ENCODE measurements at places on chromosomes 7 and 10.

DNA sequence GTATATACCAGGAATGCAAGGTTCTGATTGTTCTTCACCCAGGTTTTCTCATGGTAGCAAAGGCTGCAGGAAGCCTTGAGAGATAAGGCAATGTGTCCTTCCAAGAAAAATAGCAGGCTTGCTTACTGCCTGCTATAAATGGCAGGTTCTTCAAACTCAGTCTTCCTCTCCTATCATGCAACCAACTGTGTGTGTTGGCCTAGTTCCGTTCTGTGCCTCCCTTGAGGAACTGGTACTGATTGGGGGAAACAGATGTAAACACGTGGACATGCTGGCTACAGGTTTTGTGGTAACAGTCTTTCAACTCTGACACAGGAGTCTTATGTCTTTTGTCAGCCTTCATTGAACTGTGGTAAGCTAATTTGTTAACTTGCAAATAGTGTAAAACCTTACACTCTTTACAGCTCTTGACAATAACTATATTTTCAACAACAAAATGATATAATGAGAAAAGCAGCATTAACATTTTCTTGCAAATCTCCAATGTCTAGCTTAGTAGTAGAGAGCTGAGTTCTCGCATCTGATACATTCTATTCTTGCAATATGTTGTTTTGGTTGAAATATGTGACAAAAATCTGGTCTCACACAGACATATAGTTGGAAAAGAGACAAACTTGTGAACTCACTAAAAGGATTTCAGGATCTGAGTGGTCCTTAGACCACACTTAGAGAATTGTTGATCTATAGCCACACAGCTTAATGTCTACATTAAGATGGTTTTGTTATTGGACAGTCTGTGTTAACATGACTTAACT lies 54.7 kb upstream of the LSM8 start:
- no peak for DNase-seq

- no peak for DNase-seq
Measured at GRCh38 chr10:7322623-7323022, 88.2 kb downstream of the SFMBT2 start.

DNA sequence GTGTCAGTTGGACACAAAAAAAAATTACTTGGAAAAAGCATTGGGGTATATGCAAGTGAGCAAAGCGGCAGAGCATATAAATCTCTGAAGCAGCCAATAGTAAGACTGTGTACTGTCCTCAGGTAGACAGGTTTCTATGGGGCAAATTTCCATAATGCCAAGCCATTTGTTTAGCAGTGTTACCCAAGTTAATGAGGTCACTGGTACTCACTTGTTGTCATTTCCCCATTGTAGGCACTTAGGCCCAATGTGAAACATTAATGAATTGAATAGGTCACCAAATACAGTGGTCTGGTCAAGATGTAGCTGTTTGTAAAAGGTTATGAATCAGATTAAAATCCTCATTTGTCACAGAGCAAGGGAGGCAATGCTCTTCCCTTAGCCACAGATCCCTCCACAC lies 27.5 kb downstream of the HOXA1 start:
- no peak for DNase-seq

DNA sequence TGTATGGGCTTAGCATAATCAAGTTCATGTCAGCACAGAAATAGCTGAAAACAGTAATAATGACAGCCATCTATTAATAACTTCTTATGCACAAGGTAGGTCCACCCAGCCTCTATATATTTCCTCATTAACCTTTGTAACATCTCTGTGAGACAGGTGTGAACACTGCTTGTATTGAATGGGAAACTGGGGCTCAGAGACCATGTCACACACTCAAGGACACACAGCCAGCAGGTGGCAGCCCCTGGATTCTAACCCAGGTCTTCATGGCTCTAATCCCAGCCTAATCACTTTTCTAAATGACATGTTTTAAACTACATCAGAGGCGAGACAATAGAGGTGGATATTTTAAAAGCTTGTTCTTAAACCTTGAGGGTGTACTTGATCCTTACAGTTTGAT lies 591.4 kb downstream of the PARD3 start:
- DNase-seq = no peak

DNA sequence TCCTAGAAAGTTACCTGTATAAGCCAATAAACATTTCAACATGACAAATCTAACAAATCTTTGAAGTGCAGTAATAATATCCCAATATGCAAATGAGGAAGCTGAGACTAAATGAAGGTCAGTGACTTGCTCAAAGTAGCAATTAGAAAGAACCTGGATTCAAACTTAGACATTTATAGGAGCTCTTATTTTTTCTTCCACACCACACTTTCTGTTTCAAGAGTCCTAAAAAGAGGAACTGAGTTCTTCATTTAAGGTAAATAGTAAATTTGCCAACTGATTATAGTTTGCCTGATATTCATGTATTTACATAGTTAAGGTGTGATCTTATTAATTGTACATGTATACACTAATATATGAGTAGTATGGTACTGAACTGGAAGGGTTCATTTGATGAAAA lies 44.0 kb downstream of the KLHDC10 start:
- DNase-seq = no peak

GRCh38 chr10:62059217-62059920 lies 157.9 kb downstream of the ARID5B start:
- DNase-seq = no peak

GRCh38 chr10:19247843-19248242 lies 199.2 kb downstream of the MALRD1 start:
- DNase-seq = no peak

GRCh38 chr10:106898446-106898845 lies 266.1 kb downstream of the SORCS1 start:
- DNase-seq = no peak

- DNase-seq = no peak
Measured at GRCh38 chr7:158343936-158344455, 243.6 kb downstream of the PTPRN2 start.

- no peak for DNase-seq
Measured at GRCh38 chr7:115023219-115023618, 101.3 kb downstream of the MDFIC start.

DNA sequence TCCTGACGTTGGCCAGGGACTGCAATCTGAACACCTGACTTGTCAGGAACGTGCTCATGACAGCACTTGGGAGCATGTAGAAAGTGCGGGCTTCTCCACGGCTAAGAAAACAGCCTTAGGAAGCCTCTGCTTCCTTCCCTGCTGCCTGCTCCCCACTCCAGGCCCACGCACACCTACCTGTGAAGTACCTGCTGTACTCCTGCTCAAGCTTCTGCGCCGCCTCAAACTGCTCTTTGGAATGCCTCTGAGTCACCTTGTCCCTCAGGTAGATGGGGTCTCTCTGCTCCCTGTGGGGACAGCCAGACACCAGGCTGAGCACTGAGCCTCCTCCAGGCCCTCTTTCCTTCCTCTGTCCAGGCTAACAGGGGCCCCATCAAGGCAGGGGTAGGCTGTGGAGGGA lies 132.7 kb downstream of the DLG5 start:
- DNase-seq = no peak

DNA sequence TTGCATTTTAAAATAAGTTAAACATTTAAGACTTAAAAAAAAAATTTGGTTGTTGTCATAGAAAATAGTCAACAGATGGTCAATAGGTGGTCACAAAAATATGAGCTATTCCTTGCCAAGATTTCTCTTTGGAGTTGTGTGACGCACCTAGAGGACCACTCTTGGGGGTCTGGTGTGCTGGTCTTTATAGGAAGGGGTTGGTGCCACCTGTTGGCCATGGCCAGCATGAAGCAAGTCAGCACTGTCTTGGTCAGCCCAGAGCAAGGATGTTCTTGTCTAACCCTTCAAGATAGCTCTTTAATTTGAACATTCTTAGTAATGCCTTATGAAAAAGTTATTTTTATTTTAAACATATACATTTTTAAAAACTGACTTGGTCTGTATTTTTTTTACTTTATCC lies 267.9 kb upstream of the CNTNAP2 start:
- no peak for DNase-seq

- DNase-seq = no peak
Measured at GRCh38 chr7:99070361-99070760, 73.5 kb downstream of the SMURF1 start.

- DNase-seq = no peak
Measured at GRCh38 chr7:84176716-84177115, 17.9 kb downstream of the SEMA3A start.

DNA sequence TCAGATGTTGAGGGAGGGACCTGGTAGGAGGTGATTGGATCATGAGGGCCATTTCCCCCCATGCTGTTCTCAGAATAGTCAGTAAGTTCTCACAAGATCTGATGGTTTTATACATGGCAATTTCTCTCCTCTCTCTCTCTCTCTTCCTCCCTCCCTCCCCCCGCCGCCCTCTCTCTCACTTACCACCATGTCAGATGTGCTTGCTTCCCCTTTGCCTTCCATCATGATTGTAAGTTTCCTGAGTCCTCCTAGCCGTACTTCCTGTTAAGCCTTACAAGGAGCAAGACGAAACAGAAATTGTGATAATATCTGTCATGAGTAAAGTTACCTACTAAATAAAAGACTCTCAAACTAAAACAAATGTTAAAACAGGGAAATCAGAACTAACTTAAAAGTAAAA lies 19.9 kb upstream of the GPR141 start:
- DNase-seq = no peak

GRCh38 chr10:58385784-58386112 lies 538 bp downstream of the TFAM start:
- peak; percentile 64 for DNase-seq

DNA sequence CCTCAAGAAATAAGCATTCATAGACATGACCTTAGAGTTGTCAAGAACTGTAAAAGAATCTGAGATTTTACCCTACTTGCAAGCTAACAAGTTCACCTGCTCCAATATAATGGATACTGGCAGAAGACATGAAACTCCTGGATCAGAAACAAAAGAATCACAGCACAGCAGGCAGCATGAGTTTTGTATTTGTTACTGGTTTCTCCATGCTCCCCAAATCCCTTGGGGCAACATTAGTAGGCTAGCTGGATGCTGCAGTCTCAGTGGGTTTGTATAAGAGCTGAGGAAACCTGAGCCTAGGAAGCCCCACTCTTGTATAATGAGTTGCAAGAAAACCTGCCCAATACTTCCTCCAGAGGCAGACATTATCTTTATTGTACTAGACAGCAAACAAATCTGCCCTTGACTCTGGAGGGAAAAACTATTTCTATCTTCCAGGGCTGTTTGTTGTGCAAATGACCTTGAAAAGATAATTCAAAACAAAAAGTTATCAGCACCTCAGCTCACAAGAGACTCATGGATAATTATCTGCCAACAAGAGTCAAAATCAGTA lies 64.8 kb downstream of the ABLIM1 start:
- DNase-seq = no peak

- no peak for DNase-seq
Measured at GRCh38 chr10:58632216-58632615, 119.5 kb downstream of the BICC1 start.

GRCh38 chr7:127918130-127918529 lies 113.1 kb downstream of the LRRC4 start:
- no peak for DNase-seq

GRCh38 chr10:107656932-107657331 lies 492.4 kb upstream of the SORCS1 start:
- DNase-seq = no peak

DNA sequence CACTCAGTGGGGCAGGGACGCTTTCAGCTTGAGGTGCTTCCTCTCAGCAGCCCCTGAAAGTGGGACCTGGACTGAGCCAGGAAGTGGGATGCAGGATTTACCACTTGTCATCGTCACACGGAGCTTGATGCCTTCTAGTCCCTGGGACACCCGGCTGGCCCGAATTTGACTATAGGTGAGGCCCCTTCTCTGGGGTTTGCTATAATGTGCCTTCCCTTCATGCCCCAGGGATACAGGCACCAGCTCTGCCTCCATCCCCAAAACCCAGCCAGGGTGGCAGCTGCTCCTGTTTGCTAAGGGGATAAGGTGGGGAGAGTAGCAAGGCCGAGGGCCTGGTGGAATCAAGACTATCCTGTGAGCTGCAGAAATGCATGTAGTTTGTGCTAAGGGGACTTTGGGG lies 235.0 kb downstream of the GLRX3 start:
- no peak for DNase-seq

- DNase-seq = peak; percentile 54
Measured at GRCh38 chr7:29567174-29567573, 3.5 kb downstream of the PRR15 start.

DNA sequence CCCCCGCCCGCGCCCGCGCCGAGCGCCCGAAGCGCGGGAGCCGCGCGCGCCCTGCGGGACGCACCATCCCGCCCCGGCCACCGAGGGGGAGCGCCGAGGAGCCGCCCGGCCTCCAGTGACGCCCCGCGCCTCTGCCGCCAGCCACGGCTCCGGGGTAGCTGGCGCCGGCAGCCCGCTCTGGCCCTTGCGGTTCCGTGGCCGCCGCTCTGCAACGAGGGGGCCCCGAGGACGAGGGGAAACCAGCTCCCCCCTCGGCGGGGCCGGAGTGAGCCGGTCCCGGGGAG lies at the start of gene PAXIP1:
Gene PAXIP1 (minus strand): TSS at position 33 of the 284 bp plus-strand sequence. CDS start 195 bp downstream, outside the sequence.
- no peak for DNase-seq

GRCh38 chr7:120360918-120361317 lies 87.9 kb downstream of the KCND2 start:
- no peak for DNase-seq

- DNase-seq = no peak
Measured at GRCh38 chr7:442457-442856, 77.2 kb downstream of the PDGFA start.

GRCh38 chr7:45067582-45067981 lies 21.2 kb downstream of the NACAD start:
- no peak for DNase-seq

Measured in colonic mucosa (tissue), 4 donors.